ENCODE measurements at places on chromosomes 5 and 9.

- no peak for DNase-seq
Measured at GRCh38 chr5:151881621-151882225, 42.9 kb downstream of the GLRA1 start.

GRCh38 chr9:34547960-34548611 lies 25.3 kb upstream of the ENHO start:
- peak; percentile 89 for DNase-seq

DNA sequence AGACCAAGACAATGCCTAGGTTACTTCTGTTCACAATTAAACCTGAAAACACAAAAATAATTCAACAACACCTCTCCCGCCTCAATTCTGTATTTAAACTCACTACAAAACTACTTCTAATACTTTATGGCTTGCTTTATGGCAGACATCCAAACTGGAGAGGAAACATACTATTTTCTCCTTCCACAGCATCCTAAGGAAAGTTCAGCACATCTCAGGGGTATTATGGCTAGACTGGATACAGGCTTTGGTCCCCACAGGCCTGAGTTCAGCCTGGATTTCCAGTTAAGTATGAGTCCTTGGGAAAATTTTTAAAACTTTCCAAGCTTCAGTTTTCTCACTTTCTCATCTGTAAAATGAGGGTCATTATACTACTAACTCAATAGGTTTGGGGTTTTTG lies 480.2 kb downstream of the CAAP1 start:
- DNase-seq = no peak

DNA sequence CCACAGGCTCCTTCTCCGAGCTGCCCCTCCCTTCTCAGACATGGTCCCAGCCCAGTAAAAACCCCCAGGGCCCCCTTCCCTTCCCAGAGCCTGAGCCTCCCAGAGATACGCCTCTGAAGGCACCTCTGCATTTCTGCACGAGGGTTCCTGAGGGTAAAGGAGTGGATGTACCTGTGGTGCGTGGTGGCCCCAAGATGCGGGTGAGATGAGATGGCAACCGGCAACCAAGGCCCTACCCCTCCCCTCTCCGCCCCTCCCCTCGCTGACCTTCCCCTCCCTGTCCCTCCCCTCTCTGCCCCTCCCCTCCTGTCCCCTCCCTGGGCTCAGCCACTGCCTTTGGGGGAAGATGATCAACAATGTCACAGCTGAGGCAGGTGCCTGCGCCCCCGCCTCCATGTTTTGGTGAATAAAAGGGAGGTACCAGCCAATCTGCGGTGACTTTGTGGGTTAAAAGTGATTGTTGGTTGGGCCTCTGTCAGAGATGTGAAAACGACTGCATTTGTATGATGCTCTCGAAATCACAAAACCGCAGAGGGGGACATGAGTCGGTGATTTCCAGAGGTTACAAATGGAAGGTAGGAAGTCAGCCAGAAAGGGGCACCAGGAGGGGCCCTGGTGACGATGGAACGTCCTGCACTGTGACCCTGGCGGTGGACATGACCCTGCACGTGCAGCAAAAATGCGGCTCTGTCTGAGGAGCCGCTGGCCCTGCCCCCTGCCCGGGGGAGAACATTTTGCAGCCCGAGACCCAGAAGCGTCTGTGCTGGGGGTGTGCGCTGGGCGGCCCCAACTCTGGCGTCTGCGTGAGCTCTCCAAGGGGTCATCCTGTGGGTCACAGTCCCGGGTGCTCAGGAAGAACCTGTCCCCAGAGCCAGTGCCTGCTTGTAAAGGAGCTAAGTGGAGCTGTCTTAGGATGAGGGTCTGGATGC lies 3.7 kb downstream of the LCN9 start:
- DNase-seq = no peak

DNA sequence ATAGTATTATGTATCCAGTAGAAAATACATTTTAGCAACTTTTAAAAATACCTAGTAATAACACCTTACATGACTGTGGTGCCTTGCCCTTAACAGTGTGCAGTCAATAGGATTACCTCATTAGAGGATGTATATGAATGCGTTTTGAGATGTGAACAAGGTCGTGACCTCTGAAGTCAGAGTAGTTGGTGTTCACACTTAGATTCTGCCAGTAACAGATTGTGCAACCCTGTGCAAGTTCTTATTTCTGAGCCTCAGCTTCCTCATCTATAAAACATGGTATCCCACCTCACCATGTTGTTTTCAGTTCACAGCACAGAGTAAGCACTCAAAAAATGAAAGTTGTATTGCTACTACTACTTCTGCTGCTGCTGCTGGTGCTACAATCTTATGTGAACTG lies 347.3 kb downstream of the KDM4C start:
- DNase-seq = no peak

DNA sequence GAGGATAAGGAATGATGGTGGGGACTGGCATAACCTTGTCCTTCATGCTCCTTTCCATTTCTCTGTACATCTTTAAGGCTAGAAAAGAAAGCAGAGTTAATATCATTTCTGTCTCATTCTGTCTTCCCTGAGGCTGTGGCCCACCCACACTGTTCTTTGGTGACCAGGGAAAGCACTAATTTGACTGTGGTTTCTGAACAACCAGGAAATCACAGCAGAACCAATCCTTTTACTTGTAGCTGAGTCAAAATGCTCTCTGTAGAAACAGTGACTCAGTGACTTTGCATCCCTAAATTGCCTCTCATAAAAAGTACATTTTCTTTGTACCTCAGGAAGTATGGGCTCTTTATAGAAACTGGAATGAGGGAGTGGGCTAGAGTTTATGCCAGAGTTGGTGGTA lies 28.1 kb downstream of the IL33 start:
- DNase-seq = peak; percentile 74

DNA sequence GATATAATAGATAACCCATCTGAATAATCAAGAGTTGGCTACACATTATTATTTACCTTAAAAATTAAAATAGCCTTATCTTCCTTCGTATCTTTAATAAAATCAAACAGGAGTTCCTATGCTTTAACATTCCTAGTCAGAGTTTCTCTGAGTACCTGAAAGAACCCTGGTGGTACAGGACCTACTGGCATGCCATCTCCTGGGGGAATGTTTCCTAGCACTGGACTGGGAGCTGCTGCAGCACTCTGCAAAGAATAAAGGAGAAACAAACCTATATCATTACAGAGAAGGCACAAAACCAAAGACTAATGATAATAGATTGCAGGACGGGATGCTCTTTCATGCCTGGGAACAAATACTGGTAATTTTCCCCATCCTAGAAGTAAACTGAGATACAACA lies 119.5 kb upstream of the ACOT12 start:
- no peak for DNase-seq

GRCh38 chr9:34642679-34643078 lies 3.8 kb upstream of the GALT start:
- no peak for DNase-seq

- peak; percentile 73 for DNase-seq
Measured at GRCh38 chr5:88892669-88893068, 9.7 kb upstream of the MEF2C start.

- no peak for DNase-seq
Measured at GRCh38 chr9:96596601-96597111, 23.0 kb downstream of the CDC14B start.

DNA sequence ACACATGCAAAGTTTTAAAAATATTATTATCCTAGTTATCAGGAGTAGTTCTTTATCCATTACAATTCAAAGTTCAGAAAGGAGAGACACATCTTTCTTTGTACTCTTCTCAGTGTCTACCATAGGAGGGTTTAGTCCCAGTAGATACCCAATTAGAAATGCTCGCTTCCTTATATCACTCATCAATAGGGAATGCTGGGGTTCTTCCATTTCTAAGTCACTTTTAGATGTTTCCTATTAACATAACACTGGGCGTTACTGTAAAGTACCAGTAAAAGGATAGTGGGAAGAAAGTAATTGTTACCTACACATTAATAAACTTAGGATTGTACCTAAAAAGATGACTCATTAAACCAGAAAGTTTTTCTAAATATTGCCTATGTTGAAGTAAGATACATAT lies 348.3 kb upstream of the CDH6 start:
- no peak for DNase-seq
